ENCODE measurements at places on chromosomes 7 and 10.

- no peak for DNase-seq
These were observed 69.3 kb downstream of the SGMS1 start for GRCh38 chr10:50554376-50554994.

GRCh38 chr10:133611079-133611478, 15.5 kb downstream of the FRG2B start:
- no peak for DNase-seq

GRCh38 chr7:99928994-99929729, at the start of gene GJC3:
Gene GJC3, minus strand, starts transcription at chr7:99929620. Its CDS starts 0 bp downstream, at chr7:99929620.
- no peak for DNase-seq

DNA sequence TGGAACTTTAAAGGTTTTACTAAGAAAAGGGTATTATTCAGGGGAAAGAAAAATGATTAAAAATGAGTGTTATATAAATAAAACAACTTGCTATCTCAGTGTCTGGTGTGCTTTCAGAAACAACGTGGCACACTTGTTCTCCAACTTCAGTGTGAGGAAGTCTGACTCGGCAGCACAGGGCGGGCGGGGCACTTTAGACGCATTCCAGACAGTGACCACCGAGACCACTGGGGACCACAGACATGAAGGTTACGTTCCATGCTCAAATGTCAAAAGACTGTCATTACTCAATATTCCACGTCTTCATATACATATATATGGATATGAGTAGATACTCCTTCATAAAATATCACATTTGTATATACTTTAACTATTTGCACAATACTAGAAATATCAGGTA, 87.0 kb downstream of the LARP4B start:
- DNase-seq = no peak

DNA sequence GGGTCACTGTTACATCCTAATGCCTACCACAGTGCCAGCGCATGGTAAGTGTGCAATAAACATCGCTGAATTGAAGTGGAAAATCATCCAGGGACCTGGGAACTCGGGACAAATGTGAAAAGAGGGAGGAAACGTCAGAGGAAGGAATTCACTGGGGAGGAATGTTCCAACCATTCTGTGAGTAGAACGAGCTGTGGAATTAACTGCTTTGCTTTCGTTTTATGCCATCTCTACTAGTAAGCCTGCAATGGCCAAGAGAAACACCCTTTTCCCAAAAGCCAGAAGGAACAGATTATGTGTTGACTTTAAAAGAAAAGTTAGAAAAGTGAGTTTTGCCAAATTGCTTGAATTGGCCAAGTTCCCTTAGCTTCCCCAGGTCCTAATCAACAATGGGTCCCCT, 1044.9 kb downstream of the TYW1 start:
- no peak for DNase-seq

GRCh38 chr10:43644252-43644651, 4.4 kb downstream of the ZNF32 start:
- no peak for DNase-seq

GRCh38 chr7:105976868-105977267, 13.8 kb downstream of the CDHR3 start:
- no peak for DNase-seq

DNA sequence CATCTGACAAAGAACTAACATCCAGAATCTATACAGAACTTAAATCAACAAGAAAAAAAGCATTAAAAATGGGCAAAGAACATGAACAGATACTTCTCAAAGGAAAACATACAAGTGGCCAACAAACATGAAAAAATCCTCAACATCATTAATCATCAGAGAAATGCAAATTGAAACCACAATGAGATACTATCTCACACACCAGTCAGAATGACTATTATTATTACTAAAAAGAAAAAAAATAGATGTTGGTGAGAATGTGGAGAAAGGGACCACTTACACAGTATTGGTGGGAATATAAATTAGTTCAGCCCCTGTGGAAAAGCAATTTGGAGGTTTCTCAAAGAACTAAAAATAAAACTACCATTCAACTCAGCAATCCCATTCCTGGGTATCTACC, 89.1 kb upstream of the ADO start:
- no peak for DNase-seq

GRCh38 chr7:4279216-4279615, 402.9 kb upstream of the FOXK1 start:
- no peak for DNase-seq

DNA sequence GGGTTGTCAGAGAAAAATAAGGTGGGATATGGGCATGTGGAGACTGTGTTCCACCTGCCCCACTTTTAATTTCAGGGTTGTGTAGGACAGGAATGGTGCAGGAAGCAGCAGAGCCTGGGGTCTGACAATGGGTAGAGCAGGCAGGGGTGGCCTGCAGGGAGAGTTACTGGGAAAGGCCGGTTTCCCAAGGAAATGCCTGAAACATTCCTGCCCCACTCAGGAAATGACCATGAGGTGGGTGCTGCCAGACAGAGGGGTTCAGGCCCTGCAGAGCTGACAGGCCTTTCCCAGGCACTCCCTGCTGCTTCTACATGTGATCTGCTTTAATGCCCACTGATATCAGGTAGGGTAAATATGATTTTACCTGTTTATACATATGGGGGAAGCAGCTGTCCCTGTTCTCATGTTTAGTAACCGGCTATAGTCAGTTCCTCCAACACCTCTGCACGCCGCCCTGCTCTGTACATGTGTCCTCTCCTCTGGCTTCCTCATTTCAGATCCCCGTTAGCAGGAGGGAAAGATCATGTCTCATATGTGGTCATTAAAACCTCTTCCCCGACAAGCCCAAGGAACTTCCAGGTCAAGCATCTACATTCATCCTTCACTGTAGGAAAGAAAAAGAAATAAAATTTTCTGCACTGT, 118.6 kb upstream of the PRSS58 start:
- DNase-seq = no peak

- DNase-seq = no peak
These were observed 163.1 kb downstream of the PRKCQ start for GRCh38 chr10:6416892-6417512.

DNA sequence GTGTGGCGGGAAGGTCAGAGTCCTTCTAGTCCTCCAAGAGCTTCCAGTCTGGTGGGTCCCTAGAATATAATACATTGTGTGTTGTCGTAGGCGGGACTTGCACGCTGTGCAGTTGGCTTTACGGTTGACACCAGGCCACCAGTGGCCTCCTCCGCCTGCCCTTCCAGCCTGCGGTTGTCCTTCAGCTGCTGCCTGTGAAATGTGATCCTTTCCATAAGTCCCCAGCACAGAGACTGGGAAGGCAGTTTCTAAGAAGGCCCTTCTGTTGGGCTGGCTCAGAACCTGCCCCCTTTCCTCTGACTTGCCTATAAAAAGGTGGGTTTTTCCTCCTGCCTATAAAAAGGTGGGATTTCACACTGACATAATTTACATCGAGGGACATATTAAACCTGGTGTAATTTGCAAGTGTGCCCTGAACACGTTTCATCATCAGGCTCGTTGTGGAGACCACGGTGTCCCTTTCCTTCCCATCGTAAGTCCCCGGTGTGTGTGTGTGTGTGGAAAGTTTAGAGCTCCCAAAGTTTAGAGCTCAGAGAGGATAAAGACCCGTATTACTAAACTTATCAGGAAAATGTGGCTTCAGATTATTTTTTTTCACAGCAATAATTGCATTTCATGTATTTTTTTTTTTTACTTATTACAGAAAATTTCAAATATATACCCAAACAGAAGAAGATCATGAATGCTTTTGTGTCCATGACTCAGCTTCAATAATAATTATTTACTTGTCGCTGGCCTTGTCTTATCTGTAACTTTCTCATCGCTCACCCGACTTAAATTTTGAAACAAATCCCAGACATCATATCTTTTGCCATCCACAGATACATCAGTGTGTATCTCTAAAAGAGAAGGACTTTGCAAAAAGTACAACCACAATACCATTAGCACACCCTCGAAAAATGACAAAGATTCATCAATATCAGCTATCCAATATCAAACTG, 45.1 kb downstream of the CUX1 start:
- DNase-seq = no peak

DNA sequence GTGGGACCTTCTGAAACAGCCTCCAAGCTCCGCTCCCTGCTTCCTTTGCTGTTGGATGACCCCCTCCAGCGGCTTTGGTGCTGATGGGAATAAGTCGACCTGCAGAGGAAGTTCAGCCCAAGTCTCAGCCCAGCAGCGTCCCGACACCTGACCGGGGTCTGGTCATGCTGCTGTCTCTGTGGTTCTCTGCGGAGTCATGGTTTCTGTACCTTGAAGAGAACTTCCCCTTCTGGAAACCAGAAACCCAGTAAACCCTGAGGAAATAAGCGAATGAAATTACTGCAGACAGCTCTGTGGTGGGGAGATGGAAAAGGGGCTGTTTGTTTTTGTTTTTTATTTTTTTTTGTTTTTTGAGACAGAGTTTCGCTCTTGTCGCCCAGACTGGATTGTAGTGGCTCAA, 18.3 kb upstream of the ZNF12 start:
- DNase-seq = no peak

DNA sequence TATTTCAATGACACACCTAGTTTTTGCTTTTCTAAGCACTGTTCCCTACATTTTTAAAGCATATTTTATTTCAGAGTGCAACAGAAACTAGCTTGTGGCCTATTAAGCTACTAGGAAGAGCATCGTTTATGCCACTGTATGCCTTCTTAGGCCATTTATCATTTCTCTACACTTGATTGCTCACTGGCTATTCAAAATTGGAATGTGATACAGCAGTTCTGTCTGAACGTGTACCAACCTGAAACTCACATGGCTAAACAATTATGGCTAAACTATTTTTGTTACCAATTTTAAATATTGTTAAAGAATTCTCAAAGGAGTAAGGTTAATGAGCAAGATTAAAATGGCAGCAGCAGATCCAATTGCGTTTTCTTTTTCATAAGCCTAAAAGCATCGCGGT, 105.2 kb downstream of the GSAP start:
- no peak for DNase-seq

- no peak for DNase-seq
These were observed 82.0 kb upstream of the GTF2IRD1 start for GRCh38 chr7:74371381-74372341.

- no peak for DNase-seq
These were observed 42.3 kb upstream of the FOXI2 start for GRCh38 chr10:127694580-127695193.

- no peak for DNase-seq
These were observed 303.7 kb upstream of the PCDH15 start for GRCh38 chr10:55104738-55105137.

DNA sequence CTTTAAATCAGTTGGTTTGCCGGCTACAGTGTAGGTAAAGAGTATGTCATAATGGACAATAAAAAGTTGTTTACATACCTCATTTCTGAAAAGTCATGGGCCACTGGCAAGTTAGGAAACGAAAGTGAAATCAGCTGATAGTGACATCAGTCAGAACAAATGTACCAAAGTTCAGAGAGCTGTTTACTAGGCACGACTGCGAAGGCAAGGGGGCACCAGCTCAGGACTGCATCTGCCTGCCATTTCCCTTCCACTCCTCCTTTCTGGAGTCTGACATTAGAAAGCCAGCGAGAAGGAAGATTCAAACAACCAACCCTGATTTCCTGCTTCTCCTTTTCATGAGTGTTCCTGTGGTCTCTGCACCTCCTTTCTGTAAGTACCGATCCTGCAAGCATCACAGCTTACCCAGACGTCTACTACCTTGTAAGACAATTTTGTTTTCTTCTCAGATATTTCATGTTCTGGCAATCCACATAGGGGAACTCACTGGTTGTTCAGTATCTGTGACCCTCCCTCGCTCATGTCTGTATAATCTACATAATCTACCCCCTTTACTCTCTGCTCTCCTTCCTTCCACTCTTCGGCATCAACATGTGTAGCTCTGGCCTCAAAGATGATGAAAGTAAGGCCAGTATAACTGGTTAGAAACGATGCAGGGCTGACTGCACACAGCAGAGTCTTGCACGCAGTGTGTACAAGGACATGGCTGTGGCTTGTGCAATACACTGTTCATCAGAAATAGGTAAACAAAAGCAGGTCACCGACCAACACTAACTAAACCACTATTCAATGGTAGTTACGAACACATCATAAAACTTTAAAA, at the start of gene TMEM140:
TMEM140 (plus strand) TSS at position 174 of the 823 bp plus-strand sequence. CDS start 16,370 bp downstream, outside the sequence.
- no peak for DNase-seq

DNA sequence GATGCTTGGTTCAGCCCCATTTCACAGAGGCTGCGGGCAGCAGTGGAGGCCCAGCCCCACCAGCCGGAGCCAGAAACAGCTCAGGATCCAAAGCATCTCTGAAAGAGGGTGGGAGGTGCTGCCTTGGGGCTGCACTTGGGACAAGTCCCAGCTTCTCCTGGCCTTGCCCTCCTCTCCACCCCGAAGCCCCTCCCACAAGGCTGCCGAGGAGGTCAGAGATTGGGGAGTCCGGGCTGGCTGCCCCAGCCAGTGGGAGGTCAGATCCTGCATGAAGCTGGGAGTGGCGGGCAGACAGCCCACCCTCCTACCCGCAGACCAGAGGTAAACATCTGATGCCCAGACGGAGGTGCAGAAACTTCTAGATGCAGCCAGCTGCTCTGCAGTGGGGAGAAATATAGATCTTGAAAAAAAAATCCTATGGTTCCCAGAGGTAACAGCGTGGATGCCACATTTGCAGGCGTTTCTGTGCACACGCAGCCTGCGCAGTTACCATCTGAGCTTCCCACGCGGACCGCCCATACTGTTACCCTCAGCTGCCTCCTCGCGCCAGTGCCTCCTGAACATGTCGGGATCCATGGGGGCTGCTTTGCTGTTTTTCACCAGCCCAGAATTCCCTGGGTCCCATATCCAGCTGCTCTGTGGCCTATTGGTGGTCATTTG, 36.9 kb upstream of the GNA12 start:
- DNase-seq = no peak

- DNase-seq = no peak
These were observed 150.5 kb downstream of the PLXDC2 start for GRCh38 chr10:19966751-19967150.

DNA sequence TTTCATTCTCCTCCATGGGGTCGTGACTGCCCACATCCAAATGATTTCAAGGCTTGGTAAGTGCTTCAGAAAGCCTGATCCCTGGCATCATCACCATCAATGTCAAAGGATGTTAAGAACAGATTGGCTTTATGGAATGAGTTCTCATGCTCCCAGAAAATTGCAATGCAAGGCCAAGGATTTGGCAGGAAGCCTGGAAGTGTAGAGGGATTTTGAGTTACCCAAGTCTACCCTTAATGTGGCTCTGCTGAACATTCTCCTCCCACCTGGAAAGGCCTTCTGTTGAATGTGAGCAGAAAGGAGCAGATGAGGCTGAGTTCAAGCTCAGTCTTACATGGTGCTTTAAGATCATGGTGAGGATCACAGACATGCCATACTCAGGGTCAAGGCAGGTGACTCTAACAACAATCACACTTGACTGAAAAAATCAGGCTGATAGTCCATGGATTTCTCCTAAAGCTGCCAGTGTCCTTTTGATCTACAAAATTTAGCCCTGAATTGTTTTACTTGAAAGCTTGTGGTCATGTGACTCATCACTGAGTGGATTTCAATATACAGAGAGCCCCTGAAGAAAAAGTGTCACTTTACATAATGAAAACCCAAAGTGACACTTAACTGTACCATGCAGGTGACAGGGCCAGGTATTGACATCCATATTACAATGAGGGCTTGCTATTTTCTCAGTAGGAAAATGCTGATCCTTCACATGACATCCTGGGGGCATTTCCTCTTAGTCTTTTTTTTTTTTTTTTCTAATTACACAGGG, 111.1 kb upstream of the PDLIM1 start:
- no peak for DNase-seq
